SHP77 (cell line): ENCODE measurements at places on chromosomes 7 and 10.

GRCh38 chr10:128000471-128001362, 93.8 kb downstream of the PTPRE start:
- DNase-seq = no peak

DNA sequence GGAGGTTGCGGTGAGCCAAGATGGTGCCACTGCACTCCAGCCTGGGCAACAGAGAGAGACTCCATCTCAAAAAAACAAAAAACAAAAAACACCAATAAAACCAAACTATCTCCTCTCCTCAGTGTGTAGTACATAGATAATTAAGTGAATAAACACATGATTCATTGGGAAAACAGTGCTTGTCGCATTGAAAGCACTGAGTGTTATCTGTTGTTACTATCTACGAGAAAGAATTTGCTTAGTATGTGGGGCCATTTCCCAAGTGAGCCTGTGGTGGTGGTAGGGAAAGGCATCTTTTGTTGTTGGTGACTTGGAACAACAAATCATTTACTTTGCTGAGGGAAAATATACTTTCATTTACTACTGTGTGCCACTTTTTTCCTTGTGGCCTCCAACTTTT, 42.6 kb downstream of the RSBN1L start:
- DNase-seq = no peak

- peak; percentile 84 for DNase-seq
Measured at GRCh38 chr10:101066146-101066895, 4.5 kb downstream of the KAZALD1 start.

DNA sequence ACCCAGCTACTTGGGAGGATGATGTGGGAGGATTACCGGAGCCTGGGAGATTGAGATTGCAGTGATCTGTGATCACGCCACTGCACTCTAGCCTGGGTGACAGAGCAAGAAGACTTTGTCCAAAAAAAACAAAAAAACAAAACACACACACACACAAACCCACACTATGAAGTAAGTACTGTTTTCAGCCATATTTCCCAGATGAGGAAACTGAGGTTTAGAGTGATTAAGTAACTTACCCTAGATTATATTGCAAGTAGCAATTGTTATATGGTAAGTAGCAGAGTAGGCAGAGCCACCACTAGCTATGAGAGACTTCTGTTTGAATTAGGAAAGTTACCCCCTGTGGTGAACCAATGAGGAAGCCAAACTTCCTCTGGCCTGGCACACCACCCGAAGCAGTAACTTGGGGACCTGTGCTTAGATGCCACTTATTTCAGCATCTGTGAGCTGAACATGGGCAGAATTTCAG, 61.9 kb downstream of the MCU start:
- no peak for DNase-seq
